ENCODE measurements at places on chromosomes 6 and 20.

GRCh38 chr6:15427331-15428070 lies 181.6 kb downstream of the JARID2 start:
- no peak for DNase-seq

DNA sequence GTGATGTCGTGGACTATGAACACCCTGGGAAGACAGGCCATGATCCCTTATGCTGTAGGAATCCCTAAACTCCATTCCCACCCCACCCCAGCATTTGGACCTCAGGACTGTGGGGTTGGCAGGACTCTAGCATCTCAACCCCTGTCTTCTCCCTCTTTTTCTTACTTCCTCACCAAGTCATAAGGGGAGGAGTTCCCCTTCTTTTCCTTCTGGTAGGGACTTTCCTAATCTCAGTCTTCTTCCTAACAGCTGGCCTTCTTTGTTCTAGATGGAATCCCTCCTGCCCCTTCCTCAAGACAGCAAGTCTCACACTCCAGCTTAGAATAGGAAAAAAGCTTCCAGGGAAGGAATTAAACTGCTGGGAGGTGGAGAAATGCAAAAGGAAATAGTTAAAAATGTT lies 2.3 kb upstream of the SIRPB2 start:
- no peak for DNase-seq

GRCh38 chr20:62338294-62338620 lies 28.9 kb downstream of the LAMA5 start:
- no peak for DNase-seq

DNA sequence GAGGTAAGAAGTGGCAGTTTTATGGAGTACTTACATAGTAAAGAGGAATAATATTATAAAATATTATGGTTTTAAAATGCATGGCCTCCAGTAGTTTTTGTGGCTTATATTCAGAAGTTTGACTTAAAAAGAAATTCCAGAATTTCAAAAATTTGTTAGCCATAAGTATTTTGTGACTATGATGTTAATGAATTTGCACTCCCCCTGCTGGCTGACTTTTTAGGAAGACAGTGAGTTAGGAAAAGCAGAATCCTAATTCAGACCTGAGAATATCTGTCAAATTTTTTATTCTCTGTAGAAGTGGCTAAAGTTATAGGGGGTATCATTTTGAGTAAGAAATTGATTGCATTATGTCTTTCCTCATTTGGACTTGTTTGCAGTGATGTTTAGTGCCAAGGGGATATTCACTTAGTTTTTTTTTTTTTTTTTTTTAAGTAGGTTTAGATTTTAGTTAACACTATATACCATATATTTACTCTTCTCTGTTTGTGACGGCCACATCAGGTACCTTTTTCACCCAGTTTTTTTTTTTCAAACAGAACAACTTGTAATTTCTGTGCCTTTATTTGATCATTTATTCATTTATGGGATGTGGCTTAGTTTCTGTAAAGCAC lies 40.8 kb downstream of the ZFAND3 start:
- no peak for DNase-seq

- no peak for DNase-seq
Observed at GRCh38 chr20:14853079-14853478, 515.7 kb upstream of the FLRT3 start.

- DNase-seq = no peak
Observed at GRCh38 chr6:168383062-168383854, 57.7 kb upstream of the SMOC2 start.

GRCh38 chr6:130120731-130121130 lies 102.0 kb downstream of the SAMD3 start:
- no peak for DNase-seq

GRCh38 chr20:17059465-17059864 lies 167.4 kb upstream of the PCSK2 start:
- no peak for DNase-seq

- no peak for DNase-seq
Observed at GRCh38 chr20:62595491-62595890, 46.8 kb upstream of the SLCO4A1 start.

DNA sequence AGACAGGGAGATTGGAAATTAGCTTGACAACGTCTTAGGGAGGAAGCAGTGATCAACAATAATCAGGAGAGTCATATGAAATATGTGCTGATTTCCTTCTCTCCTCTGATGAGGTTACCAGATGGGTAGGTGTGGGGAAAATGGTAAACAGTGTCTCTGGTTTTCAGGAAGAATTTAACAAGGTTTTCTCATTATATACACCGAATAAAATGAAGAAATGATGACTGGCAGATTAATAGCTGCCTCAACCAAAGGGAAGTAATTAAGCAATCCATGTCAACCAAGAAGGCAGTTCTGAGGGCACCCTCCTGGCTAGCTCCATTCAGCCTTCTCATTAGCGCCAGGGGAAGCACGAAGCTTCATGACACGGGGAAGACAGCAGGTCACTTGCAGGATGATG lies 12.7 kb upstream of the RAMACL start:
- no peak for DNase-seq

DNA sequence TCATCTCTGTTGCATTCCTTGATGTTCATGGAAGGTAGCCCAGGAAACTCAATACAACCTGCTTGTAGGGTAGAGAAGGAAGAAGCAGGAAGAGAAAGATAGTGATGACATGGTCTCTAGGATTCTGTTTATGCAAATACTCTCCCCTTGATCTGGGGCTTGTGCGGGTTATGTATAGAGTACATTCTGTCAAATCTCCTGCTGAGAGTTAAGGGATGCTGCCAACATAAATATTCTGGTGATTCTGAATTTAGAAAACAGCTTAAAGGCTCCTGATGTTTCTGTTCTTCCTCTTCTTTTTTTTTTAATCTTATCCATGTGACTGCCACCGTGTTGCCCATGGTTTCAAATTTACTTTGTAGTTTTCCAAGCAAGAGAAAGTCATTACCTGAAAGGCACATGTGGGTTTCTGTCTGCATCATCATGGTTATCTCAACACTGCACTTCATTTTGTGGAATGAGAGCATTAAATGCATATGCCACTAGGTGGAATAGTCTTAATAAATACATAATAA lies 150.6 kb downstream of the RPS12 start:
- no peak for DNase-seq

DNA sequence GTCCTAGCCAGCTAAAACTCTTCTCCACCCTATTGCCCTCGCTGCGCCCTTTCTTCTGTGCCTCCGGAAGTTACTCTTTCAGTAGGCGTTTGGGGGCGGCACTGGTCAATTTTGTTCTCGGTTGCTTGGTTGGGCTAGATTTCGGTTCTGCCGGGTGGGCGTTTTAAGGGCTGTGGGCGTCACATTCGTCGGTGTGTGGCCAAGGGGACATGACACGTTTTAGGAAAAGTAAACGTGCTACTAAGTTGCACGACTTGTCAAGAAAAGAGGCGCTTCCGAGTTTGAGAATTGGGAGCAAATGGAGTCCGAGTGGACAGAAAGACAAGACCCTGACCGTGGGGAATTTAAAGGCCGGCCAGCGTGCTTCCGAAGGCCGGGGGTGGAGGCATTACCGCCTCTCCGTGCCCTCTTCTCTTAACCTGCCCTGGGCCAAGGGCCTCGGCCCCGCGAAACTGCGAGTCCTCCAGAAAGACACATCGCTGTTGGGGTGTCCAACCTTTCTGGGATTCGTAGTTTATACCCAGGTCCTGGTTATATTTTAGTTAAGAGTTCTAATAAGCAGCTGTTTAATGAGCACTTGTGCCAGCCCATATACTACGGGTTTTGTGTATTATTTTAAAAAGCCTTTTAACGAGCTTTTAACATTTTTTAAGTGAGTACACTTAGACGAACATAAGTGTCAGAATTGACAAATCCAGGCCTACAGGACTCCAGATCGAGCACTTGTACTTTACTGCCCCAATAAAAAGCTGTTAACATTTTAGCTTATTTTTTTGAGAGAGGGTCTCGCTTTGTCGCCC lies 664 bp upstream of the BAG6 start:
- peak; percentile 77 for DNase-seq

GRCh38 chr6:114436691-114437090 lies 93.9 kb upstream of the HS3ST5 start:
- no peak for DNase-seq

DNA sequence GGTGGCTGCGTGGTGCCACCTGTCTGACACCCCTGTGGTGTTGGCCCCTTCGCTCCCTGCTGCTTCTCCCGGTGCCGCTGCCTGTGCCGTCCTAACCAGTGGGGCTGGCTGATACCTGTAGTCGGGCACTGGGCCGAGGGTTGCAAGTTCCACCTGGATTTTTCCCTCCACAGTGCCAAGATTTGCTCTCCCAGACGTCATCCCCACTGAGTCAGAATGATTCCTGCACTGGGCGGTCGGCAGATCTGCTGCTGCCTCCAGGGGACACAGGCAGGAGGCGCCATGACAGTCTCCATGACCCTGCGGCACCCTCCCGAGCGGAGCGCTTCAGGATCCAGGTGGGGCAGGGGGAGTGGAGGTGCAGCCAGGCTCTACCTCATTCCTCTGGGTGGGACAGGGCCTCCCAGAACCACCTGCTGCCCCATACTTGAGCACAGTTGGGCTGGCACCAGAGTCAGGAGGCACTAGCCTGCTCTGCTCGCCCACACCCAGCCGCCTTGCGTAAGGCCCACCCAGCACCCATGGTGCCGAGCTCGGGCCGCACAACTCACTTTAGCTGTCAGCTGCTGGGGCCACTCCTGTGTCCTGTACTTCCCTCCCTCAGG lies 60.2 kb downstream of the TCP11 start:
- DNase-seq = no peak

DNA sequence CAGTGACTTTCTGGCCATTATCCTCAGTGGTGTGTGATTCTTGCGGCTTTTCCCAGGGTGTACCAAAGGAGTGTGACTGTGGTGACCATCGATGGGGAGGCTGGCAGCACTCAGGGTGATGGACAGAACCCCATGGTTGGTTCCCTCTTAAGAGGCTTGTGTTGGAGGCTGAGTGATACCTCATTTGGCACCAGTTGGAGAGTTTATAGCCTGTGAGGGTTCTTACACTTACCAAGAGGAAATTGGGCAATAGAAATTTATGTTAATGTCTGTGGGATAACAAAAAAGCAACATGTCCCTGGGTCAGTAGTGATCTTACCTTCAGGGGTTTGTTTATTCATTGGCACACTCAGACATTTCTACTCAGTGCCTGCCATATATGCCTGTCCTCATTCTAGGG lies 37.2 kb downstream of the DAAM2 start:
- no peak for DNase-seq

- DNase-seq = no peak
Observed at GRCh38 chr20:38450412-38450975, 15.4 kb upstream of the SNHG17 start.

- no peak for DNase-seq
Observed at GRCh38 chr20:43194137-43194536, 4.4 kb upstream of the PTPRT start.

DNA sequence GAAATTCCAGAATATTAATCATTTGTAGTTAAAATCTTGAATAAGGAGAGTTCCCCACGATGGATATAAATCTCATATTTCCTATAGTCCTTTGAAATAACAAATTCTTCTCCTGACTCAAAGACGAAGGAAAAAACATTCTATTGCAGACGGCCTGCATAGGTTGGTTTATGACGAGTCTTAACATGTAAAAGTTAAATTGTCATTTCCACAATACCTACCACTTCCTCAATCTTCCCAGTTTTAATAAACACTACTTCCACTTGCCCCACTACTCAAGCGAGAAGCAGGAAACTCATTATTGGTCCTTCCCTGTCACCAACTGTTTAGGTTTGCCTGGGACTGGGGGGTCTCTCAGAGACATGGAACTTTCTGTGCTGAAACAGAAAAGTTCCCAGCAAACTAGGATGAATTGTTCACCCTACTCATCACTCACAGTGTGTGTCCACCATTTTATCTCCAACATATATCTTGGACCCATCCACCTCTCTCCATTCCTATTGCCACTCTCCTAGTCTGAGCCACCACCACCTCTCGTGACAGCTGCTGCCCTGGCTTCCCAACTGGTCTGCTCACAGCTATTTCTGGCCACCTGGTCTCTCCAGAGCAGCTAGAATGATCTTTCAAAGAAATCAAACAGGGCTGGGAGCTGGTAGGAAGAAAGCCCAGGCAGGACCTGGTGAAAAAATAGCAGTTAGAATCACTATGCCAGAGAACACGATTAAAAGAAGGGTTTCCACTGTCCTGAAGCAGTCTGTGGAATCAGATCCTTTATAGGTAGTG lies 15.1 kb upstream of the ZSCAN9 start:
- no peak for DNase-seq

- no peak for DNase-seq
Observed at GRCh38 chr6:149567194-149567586, 1.0 kb downstream of the GINM1 start.

DNA sequence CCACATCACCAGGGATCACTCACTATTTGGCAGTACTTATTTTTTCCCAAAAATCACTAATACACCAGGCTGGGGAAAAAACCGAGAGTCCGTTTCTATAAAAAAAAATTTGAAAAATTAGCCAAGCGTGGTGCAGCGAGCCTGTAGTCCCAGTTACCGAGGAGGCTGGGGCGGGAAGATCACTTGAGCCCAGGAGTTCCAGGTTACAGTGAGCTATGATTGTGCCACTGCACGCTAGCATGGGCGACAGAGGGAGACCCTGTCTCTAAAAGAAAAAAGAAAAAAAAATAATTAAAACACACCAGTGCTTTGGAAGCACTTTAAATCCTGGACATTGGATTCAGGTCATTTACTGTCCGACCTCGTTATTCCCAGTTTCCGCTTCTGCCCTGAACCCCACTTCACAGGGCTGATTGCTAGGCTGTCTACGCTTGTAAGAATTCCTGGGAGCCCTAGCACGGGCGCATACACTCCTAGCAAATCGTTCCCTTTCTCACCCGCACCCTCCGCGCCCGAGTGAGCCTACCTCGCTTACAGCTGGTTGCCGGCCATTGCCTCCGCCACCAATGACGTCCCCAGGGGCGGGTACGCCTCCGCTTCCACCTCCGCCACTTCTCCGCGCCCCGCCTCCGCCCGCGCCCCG lies at the start of gene TPMT:
Gene TPMT, minus strand, starts transcription at position 571 of the 643 bp plus-strand sequence. CDS start 5,950 bp downstream, outside the sequence.
- no peak for DNase-seq

DNA sequence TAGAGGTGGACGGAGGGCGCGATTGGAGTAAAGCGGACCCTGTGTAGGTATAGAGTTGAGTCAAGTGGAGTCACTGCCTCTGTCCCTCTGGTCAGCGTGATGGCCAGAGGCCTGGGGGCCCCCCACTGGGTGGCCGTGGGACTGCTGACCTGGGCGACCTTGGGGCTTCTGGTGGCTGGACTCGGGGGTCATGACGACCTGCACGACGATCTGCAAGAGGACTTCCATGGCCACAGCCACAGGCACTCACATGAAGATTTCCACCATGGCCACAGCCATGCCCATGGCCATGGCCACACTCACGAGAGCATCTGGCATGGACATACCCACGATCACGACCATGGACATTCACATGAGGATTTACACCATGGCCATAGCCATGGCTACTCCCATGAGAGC lies 479 bp downstream of the SLC39A7 start:
- no peak for DNase-seq

GRCh38 chr6:7201444-7201731 lies 93.6 kb downstream of the RREB1 start:
- no peak for DNase-seq

GRCh38 chr20:24417485-24417884 lies 51.9 kb upstream of the SYNDIG1 start:
- DNase-seq = no peak

- DNase-seq = no peak
Observed at GRCh38 chr20:45347297-45347935, 808 bp downstream of the SDC4 start.

GRCh38 chr6:138957903-138958302 lies 30.1 kb downstream of the REPS1 start:
- no peak for DNase-seq

GRCh38 chr20:10667560-10668167 lies 6.1 kb downstream of the JAG1 start:
- DNase-seq = no peak
